ENCODE measurements at places on chromosomes 7 and 10. TPM values are rescaled to one million over a fixed set of nuclear protein-coding genes. Genes with fewer than 3 reads are reported as not detected.

DNA sequence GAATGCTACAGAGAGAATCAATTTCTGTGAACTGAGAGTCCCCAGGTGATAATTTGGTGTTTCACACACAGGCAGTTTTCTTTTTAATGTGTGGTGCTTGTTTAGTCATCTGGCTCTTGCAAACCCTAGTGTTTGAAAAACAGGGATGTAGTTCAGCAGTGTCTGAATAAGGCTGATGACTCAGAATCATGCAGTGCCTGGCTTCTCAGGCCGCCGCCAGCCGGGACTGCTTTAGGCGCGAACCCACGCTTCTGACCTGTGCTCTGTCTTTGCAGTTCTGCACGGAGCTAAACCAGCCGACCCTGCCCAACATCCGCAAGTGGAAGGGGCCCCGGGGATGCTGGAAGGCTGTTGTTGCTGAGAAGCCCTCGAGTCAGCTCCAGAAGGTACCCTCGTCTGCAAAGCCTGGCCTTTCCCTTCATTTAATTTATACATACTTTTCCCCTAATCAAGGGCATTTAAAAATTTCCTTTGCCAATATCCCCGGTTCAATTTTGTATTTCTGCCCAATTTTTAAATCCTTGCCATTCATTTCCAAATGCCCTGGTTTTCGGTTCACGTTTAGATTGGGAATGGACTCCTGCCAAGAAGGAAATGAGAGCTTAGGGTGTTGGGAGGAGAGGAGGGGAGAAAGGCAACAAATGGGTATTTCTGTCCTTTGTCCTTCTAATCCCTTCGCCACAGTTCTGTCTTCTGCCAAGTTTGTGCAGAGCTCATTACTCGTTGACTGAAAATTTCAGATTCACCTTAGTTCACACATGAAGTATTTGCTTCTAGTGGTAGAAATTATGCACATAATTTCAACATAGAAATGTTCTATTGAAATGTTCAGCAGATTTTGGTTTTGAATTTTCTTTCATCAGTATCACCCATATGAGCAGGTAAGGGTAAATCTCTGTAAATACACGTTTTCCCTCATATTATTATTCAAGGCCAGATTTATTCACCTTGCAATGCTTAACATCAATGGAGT, 108.5 kb upstream of the ANLN start:
- DNase-seq = no peak

The C10orf67 gene
- not detected for total RNA-seq

GRCh38 chr10:24287559-24288195, 78.7 kb downstream of the KIAA1217 start:
- no peak for DNase-seq

DNA sequence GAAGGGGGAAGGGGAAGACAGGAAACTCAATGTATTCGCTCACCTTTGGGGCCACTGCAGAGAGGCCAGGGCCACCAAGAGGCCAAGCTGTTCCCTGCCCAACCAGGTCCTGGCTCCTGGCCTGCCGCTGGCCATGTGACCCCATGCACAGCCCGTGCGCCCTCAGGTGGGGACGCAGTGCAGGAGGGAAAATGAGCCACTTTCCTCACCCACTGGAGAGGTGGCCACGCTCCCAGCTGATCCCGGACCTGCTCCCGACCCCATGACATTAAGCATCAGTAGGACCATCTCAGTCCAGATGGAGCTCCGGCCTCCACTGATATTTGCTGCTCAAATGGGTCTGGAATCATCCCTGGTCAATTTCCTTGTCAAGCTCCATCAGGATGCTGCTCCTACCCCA, 40.2 kb downstream of the HSPA12A start:
- no peak for DNase-seq

The SPRN gene
- total RNA-seq = not detected

The BUD31 gene
- total RNA-seq = 55.5 TPM

The ITIH5 gene
- total RNA-seq = 2.2 TPM

- no peak for DNase-seq
These were observed 116.3 kb downstream of the WDFY4 start for GRCh38 chr10:48801001-48801421.

The EIF4H gene
- total RNA-seq = 257 TPM

The OPALIN gene
- not detected for total RNA-seq

The TAS2R41 gene
- total RNA-seq = not detected

GRCh38 chr7:119733127-119733879, 539.7 kb upstream of the KCND2 start:
- DNase-seq = no peak

The OGDHL gene
- 0.79 TPM for total RNA-seq

The TMEM184A gene
- total RNA-seq = 138 TPM

DNA sequence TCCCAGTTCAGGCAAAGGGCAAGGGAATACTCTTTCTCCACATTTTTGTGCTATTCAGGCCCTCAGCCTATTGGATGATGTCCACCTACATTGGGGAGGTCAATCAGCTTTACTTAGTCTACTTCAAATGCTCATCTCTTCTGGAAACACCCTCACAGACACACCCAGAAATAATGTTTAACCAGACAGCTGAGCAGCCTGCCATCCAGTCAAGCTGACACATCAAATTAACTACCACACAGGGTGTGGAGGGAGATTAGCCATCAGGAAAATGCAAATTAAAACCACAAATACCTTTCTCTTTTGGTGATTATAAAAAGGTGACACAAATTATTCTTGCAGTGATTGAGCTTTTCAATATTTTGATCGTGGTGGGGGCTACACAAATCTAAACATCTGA, 74.7 kb upstream of the FZD8 start:
- DNase-seq = no peak

- DNase-seq = no peak
These were observed 12.7 kb downstream of the FAS start for GRCh38 chr10:89003344-89003743.

DNA sequence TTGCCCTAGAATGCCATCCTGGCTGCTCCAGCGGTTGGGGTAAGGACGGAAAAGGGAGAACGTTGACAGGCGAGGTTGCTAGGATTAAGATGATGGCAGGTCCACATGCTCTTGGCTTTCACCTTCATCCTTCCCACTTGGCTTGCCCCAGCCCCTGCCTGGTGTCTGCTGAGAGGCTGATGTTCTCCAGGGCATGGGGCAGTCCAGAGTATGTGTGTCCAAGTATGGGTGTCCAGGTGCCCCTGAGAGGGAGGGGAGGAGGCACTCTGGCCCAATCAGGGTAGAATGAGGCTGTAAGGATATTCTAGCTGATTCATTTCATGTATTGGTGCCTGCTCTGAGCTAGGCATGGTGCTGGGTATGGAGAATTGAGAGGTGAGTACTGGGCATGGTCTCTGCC, 12.6 kb downstream of the NEURL1 start:
- DNase-seq = no peak

DNA sequence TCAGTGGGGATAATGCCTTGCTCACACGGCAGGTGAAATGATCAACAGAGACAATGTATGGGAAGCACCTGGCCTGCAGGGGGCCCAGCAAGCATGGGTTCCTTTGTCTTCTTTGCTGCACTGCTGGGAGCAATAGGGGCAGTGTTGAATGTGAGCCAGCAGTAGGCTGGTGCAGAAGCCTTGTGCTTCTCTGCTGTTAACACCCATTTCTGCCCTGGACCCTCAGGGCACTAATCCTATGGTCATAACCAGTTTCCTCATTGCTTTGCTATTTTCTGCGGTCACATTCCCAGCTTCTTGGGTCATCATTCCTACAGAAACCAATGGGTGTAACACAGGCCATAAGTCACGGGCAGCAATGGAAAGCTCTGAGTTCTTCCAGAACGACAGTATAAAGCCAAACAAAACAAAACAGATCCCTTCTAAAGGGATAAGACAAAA, 10.9 kb upstream of the LGI1 start:
- no peak for DNase-seq

The UNC5B gene
- 48.1 TPM for total RNA-seq

DNA sequence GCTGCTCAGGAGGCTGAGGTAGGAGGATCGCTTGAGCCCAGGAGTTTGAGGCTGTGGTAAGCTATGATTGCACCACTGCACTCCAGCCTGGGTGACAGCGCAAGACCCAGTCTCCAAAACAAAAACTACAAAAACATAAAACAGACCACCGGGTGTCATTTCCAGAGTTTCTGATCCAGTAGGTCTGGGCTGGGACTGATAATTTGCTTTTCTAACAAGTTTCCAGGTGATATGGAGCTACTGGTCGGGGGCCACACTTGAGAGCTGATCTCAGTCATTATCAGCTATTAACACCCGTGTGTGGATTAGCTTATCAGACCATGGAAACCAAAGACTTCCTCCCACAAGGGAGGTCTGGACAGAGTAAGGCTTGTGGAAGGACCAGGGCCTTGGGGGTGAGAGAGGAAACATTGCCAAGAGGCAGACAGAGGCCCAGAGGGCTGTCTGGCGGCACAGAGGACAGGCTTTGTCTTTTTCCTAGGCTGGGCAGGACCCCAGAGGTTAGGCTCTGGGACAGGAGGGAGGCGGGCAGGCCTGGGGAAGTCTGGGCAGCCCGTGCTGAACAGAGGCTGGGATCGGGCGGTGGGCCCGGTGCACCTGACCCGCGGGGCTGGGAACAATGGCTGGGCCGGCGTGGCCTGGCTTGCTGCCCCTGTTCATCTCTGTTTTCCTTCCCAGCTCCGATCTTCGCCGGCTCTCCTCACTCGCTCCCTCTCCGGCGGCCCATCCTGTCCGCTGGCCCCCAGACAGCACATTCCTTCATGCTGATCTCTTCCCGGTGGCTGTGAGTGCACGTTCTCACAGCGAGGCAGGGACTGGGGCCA, 25.2 kb downstream of the TMEM270 start:
- no peak for DNase-seq

The FAM237B gene
- total RNA-seq = not detected

DNA sequence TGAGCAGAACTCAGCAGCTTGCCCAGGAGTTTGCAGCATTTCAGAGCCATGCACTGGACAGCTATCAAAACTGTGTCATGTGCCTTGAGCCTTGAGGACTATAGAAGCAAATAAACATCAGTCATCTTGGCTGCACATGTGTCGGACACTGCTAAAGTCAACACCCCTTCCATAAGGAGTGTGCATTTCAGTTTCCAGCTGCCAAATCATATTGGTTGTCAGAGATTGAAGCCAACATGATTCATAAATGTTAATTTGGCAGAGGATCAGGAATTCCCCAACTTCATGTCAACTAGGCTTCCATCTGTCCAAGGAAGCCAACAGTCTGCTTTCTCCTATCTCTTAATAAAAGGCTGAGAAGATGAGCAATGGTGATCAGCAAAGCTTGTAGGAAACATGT, 32.8 kb downstream of the SLC16A12 start:
- no peak for DNase-seq

DNA sequence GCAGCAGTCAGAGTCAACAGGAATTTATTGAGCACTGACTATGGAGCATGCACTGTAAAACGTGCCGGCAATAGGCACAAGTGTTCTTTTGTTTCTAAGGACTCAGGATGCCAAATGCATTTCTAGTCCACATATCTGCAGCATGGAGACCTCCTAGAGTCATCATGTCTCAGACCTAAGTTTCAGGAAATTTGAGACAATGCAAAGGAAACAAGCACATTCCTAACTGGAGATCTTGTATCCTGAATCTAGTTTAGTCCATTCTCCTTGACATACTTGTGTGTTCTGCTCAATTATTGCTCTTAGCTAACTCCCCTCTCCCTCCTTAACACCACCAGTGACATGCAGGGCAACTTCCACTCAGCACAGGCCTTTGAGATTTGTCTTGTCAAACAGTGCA, 173.2 kb downstream of the ZNF438 start:
- DNase-seq = no peak

GRCh38 chr7:93838966-93839365, 51.6 kb downstream of the TFPI2 start:
- DNase-seq = no peak

DNA sequence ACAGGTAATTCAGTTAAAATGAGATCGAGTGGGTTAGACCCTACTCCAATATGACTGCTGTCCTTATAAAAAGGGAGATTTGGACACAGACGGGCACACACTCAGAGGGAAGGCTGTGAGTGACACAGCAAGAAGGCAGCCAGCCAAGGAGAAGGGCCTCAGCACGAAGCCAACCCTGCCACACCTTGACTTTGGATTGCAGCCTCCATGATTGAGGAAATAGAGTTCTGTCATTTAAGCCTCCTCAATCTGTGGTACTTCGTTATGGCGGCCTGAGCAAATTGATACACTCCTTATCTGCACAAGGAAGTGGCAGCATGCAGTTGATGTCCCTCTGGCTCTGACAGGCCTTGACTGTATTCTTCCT, 43.8 kb downstream of the SH2D4B start:
- DNase-seq = no peak

The PRLHR gene
- not detected for total RNA-seq

- DNase-seq = no peak
These were observed 119.8 kb downstream of the NKX6-2 start for GRCh38 chr10:132665946-132666704.

The TLL2 gene
- not detected for total RNA-seq

- no peak for DNase-seq
These were observed 10.3 kb upstream of the TMEM168 start for GRCh38 chr7:112800486-112800885.

The CFTR gene
- total RNA-seq = 0.38 TPM

DNA sequence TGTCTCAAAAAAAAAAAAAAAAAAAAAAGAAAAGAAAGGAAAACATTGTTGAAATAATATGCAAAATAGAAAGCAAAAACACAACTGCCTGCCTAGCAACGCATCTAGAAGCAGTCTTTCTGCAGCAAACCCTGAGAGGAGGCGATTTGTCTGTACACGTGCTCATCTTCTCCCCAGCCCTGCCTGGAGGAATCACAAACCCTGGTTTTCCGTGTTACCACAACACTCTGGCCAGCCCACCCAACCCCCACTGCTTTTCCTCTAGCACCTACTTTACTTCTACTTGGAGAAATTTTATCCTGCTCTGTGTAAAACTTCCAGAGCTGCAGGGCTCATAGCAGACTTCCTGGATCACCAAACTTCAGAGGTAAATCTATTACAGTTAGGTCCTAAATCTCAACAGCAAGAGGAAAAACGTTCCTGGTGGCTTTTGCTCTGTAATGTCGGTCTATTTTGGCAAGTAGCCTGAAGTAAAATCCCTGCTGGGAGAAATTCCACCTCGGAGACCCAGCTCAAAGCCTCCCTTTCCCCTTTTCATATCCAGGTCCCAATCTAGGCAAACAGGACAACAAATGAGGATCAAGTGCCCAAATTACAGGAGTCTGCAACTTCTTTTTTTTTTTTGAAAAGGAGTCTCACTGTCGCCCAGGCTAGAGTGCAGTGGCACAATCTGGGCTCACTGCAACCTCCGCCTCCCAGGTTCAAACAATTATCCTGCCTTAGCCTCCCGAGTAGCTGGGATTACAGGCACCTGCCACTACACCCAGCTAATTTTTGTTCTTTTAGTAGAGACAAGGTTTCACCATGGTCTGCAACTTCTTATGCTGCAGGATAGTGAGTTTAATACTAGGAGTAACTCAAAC, 91.6 kb downstream of the DNMBP start:
- no peak for DNase-seq

GRCh38 chr7:159027789-159028507, 116.7 kb downstream of the VIPR2 start:
- DNase-seq = no peak

The SNX13 gene
- total RNA-seq = 39.7 TPM

The PPRC1 gene
- 29.0 TPM for total RNA-seq

GRCh38 chr7:133022661-133023060, 59.2 kb downstream of the CHCHD3 start:
- no peak for DNase-seq
